Activated CD4-positive, alpha-beta T cell treated with anti-CD3 and anti-CD28 coated beads for 36 hours (primary cell): ENCODE measurements at places on chromosomes 4 and X. TPM values are rescaled to one million over a fixed set of nuclear protein-coding genes. Genes with fewer than 3 reads are reported as not detected.

Gene SMC1A
- 190 TPM for total RNA-seq

Gene KIF4A
- total RNA-seq = 25.4 TPM

Gene NWD2
- total RNA-seq = not detected

Gene USP27X
- 2.2 TPM for total RNA-seq

Gene PCDH19
- not detected for total RNA-seq

Gene RNF175
- total RNA-seq = 0.26 TPM
